ENCODE measurements at places on chromosomes 1 and 21.
A peak's percentile ranks its signal among the peaks of the same experiment; 100 is the strongest.

GRCh38 chr1:228798035-228798434, 62.8 kb downstream of the RHOU start:
- no peak for DNase-seq

DNA sequence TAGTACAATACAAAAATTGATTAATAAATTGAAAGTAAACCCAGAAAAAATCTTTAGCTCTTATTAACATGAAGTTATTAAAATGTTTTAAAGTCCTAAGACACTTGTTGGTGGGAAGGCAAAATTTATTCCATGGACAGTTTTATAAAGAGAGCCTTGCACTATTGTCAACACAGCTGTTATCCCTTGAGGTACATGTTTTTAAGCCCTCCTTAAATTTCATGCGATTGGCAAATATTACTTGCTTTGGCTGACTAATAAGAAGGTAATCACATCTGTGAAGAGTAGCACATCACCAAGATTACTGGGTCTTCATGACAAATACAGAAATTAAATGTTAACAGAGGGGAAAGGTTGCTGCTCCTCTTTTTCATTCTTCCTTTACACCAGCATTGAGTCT, 611.1 kb downstream of the BRINP3 start:
- DNase-seq, result no peak

DNA sequence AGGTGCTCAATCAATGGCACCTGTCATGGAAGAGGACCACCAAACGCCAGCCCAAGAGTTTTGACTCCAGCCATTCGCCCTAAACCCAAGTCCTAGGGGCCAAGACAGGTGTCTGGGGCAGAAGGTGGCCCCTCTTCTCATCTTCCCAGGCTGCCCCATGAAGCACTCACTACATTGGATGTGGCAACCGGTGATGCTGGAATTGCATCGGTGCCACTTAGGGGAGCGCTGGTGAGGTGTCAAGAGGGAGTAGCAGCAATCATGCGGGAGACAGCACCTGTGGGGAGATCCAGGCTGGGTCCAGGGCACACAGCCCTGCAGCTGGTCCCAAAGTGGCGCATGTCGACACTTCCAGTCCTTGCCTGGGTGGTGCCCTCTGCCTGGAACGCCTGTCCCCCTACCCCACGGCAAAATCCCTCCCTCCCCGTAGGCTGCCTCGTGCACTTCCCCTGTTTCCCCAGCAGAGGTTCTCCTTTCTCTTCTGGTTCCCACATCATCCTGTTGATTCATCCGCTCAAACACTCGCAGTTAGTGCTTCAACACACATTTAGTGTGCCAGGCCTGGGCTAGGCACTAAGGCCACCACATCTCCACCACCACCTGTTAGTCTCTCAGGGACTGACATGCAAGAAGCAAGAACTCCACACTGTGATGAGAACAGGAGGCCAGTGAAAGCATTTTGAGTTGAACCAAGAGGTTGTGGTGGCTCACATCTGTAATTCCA, 18.5 kb downstream of the PLA2G2D start:
- peak; percentile 36 for DNase-seq

- no peak for DNase-seq
Measured at GRCh38 chr1:183653876-183654451, 848 bp upstream of the APOBEC4 start.

Data from LNCaP clone FGC (cell line).